Brain microvascular endothelial cell (primary cell): ENCODE measurements at places on chromosomes 11 and 22.

DNA sequence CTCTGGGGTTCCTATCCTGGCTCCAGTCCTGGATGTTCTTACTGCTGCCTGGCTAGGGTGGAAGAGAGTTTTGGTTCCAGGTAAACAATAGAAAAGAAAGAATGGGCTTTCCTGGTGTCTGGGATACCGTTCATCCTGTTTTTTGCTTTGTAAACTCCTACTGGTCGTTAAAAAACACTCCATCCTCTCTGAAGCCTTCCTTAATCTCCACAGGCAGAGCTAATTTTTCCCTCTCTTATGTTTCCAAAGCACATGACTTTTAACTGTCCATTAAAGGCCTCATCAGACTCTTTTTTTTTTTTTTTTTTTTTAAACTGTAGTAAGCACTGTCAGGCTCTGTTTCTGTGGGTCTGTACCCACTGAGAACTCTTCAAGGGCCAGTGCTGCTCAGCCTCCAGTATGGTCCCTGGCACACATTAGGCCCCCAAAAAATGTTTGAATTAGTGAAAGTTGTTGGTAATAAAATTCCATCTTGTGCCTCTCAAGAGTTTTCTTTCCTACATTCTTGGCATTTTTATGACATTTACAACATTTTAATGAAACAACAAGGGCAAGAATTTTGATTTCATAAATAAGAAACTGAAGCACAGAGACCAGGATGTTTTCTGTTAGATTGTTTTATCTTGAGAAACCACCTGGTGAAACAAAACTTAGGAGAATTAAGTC is 104.2 kb downstream of the TEAD1 start:
- no peak for DNase-seq

GRCh38 chr11:109527496-109527895 is 105.5 kb downstream of the C11orf87 start:
- no peak for DNase-seq

- DNase-seq = no peak
Measured at GRCh38 chr11:110947096-110947495, 234.9 kb upstream of the ARHGAP20 start.

- no peak for DNase-seq
Measured at GRCh38 chr11:61855939-61856680, 28.0 kb downstream of the FADS2 start.

GRCh38 chr11:65301491-65302329 is 13.0 kb upstream of the CDC42EP2 start:
- no peak for DNase-seq

DNA sequence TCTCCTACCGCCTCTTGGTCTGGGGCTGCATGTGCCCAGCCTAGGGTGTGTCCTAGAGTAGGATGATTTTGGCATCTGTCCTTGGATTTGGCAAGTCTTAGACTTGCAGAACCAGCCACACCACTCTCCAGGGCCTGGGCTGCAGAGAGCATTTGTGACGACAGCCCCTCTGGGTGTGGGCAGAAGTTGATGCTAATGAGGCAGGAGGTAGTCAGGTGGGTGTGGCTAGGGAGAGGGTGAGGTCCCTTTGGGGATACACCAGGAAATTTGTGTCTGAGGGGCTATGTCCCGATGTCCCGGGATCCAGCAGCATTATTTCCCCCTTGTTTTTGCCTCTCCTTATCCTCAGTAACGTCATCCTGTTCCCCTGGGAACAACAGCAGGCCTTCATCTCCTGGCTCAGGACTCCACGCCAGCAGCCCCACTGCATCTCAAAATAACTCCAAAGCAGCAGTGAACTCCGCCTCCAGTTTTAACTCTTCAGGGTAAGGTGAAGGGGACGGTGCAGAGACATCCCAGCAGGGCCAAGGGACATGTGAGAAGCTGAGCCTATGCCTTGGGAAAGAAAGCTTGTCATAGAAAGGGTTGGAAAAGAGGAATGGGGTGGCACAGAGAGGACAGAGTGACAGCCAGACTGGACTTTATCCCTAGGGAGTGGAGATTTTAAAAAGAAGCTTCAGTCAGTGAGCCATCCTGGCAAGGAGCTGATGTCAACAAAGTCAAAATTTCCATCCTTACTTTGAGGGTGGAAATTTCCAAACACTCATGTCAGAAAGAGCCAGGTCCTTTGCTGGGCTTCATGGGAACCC is 8.0 kb upstream of the TLCD5 start:
- no peak for DNase-seq

- no peak for DNase-seq
Measured at GRCh38 chr11:704781-705645, 1.0 kb upstream of the EPS8L2 start.

GRCh38 chr11:86519064-86519911 is 144.6 kb downstream of the CCDC81 start:
- peak; percentile 74 for DNase-seq

DNA sequence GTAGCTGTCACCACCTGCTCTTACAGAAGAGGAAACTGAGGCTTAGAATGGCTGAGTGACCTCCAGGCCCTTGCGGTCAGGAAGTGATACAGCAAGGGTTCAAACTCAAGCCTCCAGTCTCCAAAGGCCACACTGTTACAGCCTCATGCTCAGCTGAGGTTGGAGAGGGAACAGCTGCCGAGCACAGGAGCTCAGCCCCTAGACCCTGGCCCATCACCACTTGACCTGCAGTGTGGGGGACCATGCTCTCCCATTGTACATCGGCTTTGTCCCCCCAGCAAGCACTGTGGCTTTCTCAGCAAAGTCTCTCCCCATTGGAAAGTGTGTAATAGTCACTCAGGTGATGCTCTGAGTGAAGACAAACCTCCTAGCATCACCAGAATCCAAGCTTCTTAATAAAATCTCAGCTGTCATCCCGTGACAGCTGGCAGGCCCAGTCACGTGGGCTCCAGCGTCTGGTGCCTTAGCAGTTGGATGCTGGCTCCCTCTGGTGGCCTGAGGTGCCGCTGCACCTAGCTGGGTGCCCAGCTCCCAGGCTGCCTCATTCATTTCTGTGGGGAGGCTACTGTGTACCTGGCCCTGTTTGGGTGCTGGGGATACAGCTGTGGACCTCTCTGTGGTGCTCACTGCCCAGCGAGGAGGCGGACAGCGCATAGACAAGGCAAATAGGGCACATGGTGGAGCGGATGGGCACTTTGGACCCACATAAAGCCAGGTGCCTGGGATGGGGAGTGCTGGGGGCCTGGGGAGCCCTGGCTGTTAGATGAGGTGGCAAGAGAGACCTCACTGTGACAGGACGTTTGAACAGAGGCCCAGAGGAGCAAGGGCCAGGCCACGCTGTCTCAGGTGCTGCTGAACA is 19.1 kb upstream of the MYRF start:
- DNase-seq = peak; percentile 75

- peak; percentile 86 for DNase-seq
Measured at GRCh38 chr11:64854534-64855502, 10.4 kb upstream of the CDC42BPG start.

GRCh38 chr11:83172551-83172950 is 15.6 kb downstream of the PCF11 start:
- DNase-seq = no peak

DNA sequence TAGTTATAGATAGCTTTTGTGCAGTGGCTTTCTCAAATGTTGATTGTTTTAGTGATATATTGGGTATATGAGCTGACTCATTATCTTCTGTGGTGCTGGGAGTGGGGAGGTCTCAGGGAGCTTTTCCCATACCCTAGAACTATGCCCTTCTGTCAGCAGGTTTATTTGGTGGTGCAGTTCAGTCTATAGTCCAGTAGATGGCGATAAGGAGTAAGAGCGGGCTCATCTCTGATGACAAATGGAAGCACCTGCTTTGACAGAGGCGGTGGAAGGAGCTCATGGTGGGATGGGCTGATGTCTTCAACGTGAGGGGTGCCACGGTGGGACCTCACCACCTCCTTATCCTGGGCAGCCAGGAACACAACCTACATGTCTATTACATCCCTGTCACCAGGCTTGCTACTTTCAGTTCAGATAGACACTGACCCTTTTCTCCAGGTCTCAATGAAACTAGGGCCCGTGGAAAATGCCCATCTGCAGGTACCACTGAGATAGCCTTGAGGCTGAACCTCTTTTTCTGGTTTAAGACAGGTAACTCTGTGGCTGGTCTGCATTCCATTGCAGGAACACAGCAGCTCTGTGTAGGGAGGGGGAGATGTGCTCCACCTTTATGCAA is 13.0 kb upstream of the OR6A2 start:
- DNase-seq = peak; percentile 22

GRCh38 chr11:99275521-99275920 is 254.8 kb downstream of the CNTN5 start:
- DNase-seq = no peak

DNA sequence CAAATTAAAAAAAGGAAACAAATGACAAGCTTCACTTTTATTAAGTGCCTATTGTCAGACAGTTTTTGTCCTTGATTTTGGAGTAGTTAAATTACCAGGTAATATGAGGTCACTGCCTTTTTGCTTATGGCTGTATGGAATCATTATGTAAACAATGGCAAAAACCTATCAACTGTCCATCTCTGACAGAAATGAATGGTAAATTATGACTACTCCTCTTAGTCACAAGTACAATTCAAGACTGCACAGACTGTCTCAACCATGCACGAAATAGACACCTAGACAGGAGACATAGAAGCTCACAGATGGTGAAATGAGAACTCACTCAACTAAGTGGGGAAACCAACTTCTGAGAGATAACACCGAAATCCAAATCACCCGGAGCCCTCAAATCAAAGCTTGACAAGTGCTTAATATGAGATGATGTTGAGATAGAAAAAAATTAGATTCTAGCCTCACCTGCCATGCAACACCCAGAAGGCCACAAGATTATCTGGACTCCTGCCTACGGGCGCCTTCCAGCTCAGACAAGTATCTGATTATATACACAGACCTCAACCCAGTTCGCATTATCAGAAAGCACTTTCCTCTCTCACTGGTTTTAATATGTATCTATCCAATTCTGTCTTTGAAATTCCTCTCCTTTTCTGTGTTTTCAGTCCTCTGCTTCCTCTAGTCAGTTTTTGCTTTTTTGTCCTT is 199.3 kb downstream of the CADM1 start:
- no peak for DNase-seq
